ENCODE measurements at places on chromosomes 3 and 15.
A peak's percentile ranks its signal among the peaks of the same experiment; 100 is the strongest.

- DNase-seq = no peak
Measured at GRCh38 chr15:68440136-68440535, 8.2 kb upstream of the ITGA11 start.

DNA sequence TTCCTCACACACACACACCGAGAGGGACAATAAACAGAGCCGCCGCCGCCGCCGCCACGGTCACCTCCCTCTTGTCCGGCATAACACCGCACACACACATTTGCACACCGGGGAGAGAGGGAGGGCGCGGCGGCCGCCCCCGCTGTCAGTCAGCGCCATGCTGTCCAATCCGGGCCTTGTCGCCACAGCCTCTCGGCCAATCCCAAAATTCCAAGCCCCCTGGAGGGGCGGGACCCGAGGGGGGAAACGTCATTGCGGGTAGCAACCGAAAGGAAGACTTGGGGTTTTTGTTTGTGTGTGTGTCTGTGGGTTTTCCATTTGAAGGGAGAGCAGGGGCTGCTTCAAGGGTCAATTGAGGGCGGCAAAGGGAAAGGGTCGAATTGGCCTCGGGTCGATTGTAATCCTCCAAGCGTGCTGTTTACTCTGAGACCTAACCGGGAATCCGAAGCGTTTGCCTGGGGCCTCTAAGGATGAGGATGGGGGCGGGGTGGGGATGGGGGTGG lies at the start of gene TOP2B:
TOP2B (minus strand) TSS at position 96 of the 503 bp plus-strand sequence. CDS start 610 bp downstream, outside the sequence.
- peak; percentile 96 for DNase-seq

GRCh38 chr3:134064081-134064480 lies 34.4 kb upstream of the SLCO2A1 start:
- DNase-seq = no peak

GRCh38 chr3:24086617-24087404 lies 141.7 kb downstream of the NR1D2 start:
- DNase-seq = no peak

DNA sequence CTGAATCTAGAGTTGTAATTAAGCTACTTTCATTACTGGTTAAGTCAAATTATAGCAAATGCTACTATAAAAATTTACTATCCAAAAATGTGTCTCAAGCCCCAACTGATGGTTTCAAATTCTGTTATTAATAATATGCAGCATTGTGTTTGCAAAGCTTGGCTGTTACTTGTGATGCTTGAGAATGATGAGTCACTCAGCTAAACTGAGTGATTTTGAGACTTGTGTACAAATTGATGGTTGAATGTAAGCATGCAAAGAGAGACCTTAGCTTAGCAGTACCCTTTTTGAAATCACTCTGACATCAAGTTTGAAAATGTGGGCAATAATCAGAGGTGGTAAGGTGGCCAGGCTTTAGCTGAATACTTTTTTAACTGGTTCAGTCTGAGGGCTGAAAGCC lies 27.6 kb downstream of the OPA1 start:
- no peak for DNase-seq

DNA sequence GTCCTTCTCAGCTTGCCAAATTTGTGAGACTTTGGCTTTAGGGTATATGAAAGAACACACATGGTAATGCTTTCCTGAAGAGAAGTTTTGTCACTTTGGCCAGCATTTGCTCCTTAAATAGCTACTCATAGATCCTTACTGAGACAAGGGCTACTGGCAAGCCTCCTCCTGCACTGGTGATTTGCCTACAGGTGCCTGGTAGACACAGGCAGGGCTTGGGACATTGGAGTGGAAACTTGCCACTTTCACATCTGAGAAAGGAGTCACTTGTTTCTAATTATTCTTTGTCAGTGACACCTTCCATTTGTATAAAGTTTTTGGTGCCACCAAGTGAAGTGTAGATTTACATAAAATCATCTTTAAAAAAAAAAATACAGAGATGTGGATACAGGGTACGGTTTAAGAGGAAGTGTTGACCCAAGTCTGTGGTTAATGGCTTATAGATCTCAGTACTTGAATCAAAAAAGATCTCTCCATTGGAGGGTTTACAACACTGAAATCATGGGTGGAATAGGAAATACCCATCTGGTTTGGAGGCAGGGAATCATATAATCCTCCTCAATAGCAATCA lies 132.8 kb upstream of the GADL1 start:
- no peak for DNase-seq

GRCh38 chr3:64799606-64800005 lies 111.8 kb upstream of the ADAMTS9 start:
- no peak for DNase-seq

DNA sequence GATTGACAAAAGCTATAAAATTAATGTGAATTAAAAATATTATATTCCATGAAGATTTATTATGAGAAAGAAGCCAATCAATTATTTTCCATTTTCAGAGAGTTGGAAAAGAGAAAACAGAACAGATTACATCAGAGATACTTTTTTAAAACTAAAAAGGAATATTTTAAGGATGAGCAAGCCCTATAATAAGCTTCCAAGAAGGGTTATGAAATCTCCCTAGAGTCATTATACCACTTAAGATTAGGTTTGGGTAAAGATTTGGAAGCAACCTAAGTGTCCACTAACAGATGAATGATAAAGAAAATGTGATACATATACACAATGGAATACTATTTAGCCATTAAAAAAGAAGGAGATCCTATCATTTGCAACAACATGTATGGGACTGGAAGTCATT lies 51.6 kb upstream of the FSIP1 start:
- DNase-seq = no peak

GRCh38 chr3:171000281-171000680 lies 26.2 kb downstream of the SLC2A2 start:
- no peak for DNase-seq

- DNase-seq = no peak
Measured at GRCh38 chr3:194854659-194855390, 169.1 kb downstream of the FAM43A start.

DNA sequence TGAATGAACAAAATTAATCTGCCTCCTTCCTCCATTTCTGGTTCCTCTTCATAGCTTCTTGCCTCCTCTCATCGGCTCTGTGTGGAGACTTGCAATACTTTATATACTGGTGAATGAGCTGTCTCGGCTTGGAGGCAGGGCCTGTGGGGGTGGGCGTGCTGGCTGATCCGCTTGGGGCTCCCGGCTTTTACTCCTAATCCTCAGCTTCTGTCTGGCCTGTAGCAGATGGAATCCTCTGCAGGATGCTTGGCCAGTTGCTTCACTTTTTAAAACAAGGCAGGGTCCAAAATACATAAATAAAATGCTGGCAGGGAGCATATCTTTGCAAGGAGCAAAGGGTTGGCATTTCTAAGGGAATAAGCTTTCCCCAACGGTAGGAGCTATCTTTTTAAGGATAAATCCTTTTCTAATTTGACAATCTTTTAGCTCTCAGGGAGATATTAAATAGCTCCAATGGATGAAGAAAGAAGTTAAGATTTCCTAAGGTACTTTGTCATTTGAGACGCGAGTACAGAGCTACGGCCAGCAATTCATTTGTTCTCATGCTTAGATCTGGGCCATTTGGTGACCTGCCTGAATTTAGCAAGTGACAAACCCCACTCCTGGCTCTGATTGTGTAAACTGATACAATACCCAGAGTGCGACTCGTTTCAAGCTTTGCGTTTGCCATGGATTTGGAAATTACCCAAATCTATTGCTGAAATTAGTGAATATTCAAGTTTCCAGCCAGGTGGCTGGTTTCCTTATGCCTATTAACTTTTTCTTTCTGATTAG lies 18.9 kb downstream of the SV2B start:
- no peak for DNase-seq

- no peak for DNase-seq
Measured at GRCh38 chr15:80168421-80168820, 15.6 kb downstream of the FAH start.

GRCh38 chr3:44685128-44685800 lies 27.2 kb upstream of the ZNF502 start:
- DNase-seq = peak; percentile 44

DNA sequence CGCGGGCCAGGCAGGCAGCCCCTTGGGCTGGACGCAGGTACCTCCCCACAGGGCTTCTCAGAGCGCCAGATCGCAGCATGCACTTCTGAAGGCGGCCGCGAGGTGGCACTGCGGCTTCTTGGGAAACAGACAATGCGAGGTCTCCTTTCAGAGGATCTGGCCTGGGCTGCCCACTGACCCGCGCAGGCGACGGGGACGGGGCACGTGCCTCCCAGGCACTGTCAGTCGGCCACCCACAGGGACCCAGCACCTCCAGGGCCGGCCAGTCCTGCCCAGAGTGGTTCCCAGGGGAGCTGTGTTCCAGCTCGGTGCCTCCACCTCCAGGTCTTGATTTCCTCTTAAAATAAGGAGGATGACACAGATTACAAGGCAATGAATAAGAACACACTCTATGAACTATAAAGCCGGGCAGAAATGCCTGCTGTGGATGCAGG lies 24.4 kb upstream of the TXNRD3 start:
- DNase-seq = peak; percentile 75

DNA sequence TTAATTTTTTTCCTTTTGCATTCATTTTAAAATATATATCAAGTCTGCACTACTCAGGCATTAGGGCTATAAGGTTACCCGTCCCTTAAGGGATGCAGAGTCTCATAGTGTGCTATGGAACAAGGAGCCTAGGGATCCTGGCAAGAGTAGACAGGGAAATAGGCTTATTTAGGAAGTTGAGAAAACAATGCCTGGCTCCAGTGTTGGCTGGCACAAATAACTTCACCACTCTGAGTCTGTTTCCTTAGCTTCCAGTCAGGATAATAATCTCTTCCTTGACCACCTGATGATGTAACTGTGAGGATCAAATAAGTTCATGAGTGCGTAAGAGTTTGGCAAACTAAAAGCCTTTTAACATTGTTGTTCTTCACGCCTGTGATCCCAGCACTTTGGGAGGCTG lies 540.8 kb upstream of the IL12A start:
- DNase-seq = no peak

DNA sequence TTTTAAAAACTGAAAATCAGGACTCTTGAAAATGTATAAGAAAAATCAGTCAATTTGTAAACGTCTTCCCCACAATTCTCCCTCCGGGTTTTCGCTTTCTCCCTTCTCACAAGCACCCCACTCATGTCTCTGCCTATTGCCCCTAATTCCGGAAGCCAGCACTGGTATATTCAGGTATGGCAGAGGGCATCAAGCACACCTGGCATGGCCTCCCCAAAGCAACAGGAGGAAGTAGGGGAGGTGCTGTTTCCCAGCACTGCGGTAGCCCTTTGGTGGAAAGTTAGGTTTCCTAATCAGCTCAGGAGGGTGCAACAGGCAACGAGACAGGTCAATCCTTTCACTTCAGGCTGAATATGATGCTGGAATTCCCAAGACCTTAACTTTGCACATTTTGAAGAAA lies 30.1 kb downstream of the LAMP3 start:
- no peak for DNase-seq

DNA sequence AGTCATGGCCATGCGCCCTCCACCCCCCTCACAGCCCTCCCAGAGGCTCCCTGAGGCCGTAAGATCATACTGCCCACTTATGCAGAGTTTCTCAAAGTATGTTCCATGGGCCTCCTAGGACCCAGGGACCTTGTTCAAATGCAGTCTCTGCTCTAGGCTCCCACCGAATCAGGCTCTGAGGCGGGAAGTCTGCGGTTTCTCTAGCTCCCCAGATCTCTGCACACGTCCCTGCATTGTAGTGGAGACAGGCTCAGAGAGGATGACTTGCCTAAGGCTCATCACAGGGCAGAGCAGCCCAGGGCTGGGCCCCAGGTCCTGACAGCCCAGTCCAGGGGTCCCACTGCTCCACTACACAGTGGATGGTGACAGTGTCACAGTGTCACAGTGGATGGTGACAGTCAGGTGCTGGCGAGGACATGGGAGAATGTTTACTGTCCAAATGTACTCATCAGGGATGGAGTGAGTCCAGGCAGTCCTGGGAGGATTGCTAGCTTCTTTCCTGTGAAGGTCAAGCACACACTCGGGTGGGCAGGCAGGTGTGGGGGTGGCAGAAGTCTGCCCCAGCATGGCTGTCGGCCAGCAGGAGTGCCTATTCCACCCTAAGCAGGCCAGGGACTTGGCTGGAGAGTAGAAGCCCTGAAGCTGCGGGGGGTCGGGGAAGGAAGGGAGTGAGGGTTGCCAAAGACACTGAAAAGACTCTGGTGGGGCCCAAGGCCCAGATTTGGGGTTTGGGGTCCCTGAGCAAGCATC lies 12.4 kb downstream of the ANKRD63 start:
- no peak for DNase-seq

DNA sequence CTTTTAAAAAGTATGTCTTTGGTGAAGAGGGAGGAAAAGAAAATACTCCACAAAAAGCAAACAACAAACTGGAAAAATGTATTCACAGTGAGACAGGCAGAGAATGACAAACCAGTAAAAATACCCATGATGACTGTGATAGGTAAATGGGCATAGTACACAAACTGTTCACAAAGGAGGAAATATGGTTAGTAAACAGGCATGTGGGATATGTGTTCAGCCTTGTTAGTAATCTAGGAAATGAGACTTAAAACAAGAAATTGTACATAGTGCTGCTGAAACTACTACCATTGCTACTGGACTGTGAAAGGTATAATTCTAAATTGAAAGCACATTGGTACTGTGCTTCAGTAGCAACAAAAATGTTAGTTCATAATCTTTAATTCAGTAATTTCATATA lies 50.1 kb downstream of the UBE2E2 start:
- DNase-seq = no peak

GRCh38 chr3:190361791-190362190 lies 26.2 kb upstream of the CLDN16 start:
- DNase-seq = no peak

DNA sequence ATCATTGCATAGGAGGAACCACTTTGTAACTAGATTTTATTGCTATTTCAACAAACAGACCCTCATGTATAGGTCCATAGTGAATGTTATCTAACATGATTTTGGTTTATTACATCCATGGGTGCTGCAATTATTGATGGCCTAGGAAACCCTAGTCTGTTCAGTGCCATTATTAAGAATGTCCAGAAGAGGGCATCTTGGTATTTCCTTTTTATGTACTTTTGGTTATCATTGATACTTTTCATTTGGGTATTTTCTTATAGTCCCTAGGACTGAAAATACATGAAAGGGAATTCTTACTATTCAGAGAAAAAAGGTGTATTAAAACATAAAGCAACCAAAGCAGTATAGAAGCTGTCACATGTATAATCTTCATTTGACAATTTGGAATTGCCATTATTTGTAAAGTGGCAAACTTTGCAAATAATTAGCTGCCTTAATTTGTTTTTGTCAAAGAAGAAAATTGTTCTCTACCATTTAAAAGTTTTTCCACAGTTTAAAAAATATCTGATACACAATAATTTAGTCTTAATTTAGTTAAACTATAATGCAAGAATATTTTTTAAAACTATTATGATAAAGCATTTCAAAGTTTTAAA lies 48.7 kb downstream of the CNOT10 start:
- peak; percentile 18 for DNase-seq
